ENCODE measurements at places on chromosomes 16 and 17.

- DNase-seq: no peak
These were observed 52.1 kb downstream of the CMIP start for GRCh38 chr16:81496742-81497141.

DNA sequence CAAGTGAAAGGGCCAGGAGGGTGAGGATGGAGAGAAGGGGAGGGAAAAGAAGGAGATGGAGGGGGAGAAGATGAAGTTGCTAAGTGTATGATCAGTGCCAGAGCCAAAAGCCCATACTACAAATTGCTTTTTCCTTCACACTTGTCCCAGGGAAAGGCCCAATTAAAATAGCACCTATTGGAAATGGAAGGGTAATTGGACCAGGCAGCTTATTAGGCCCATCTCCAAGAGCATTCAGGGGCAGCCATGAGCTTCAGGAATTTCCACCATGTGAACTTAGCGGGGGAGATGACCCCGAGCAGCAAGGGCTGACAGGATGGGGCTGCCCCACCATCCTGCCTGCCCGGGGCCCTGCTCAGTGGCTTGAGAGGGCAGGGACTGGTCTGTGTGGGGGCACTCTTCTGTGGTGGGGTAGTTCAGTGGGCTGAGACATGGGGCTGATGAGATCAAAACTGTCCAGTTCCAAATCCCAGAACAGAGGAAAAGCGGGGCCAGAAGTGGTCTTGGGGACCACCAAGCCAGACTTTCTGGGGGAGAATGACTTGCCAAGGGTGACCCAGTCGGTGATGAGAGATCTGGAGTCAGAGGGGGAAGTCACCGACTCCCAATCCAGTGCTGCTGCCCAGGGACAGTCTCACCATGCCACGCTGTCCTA, 27.5 kb downstream of the GOSR2 start:
- DNase-seq: no peak

DNA sequence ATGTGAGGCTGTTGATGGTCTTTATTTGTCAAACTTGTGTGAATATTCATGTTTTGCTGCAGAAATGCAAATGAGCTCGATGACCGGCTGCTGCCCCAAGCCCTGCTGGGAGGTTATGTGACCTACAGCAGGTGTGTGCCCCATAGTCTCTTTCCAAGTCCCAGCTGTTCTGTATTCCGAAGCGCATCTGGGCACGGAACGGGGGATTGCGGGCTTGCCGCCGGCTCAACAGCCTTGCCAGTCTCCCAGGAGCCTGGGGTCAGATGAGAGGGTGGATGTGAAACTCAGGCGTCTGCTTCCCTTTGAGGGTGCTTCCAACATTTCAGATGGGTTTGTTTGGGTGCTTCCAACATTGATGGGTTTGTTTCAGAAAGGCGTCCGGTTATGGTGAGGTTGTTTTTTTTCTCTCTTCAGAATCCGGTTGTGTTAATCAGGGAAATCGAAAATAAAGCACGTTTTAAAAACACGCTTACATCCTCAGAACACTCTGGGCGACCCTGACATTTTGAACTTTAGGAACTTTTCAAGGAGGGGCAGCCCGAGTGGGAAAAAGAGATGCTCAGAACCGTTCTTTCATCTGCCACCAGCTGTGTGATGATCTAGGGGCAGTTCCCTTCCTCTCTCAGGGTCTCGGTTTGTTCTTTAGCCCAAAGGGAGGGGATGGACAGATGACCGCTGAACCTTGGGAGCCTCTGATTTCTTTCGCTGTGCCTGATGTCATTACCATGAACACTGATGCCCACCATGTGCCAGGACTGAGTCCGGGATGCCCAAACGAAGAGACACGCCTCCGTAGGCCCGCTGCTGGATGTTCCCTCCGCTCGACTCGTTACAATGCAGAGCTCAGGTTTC, 47.8 kb upstream of the AMZ2 start:
- DNase-seq: no peak

DNA sequence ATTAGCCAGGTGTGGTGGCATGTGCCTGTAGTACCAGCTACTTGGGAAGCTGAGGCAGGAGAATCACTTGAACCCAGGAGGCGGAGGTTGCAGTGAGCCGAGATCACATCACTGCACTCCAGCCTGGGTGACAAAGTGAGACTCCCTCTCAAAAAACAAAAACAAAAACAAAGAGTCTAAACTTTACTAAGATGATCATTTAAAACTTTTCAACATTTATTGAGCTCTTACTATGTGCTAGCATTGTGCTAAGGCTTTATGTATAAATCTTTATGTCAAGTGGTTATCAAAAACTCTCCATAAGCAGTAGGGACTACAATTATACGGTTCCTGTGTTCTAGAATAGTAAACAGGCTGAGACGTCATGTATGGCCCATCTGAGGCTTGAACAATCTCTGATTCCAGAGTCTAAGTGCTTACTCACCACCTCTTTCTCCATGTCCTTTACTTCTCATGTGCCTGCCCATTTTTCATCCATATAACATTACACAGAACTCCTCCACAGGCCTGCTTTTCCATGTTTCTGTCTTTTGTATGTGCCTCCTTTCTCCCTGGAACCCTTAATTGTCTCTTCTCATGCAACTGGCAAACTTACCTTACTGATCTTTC, 66.7 kb downstream of the NUP88 start:
- DNase-seq: no peak

GRCh38 chr17:27945333-27945616, 52.1 kb upstream of the LYRM9 start:
- DNase-seq: no peak

DNA sequence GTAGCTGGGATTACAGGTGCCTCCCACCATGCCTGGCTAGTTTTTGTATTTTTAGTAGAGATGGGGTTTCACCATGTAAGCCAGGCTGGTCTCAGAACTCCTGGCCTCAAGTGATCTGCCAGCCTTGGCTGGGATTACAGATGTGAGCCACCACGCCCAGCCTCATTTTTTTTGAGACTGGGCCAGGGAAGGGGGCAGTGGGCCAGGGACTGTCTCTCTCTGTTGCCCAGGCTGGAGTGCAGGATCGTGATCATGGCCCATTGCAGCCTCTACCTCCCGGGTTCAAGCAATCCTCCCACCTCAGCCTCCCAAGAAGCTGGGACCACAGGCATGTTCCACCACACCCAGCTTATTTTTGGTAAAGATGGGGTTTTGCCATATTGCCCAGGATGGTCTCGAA, 16.0 kb downstream of the RSL1D1 start:
- DNase-seq: peak; percentile 52

Measured in gastrocnemius medialis (tissue), 4 donors.